ENCODE measurements at places on chromosomes 7 and 10.

DNA sequence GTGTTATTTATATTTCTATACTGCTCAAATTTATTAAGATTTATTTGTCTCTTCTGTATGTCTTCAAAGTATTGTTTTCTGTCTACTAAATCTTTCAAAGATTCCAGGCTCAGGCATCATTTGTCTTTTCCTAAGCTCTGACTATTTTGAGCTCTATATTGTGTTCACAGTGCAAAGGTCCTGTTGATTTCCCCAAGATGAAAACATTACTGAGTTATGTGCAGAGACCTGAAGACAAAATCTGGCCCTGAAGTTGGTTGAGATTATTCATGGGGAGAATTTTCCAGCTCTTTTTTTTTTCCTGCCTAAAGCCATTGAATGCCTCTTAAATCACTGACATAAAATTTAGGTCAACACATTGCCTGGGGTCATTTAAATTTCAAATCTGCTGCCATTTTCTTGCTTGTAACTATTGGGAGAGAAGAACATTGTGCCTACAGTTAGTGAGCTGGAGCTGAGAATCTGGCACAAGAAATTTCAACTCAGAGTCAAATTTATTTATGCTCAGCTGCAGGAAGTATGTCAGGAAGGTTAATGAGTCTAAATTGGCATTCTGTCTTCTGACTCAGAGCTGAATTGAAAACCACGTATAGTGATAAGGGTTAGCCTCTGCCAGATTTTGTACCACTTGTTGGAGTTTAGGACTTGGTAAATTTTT lies 31.6 kb downstream of the CSTF2T start:
- DNase-seq, result no peak

DNA sequence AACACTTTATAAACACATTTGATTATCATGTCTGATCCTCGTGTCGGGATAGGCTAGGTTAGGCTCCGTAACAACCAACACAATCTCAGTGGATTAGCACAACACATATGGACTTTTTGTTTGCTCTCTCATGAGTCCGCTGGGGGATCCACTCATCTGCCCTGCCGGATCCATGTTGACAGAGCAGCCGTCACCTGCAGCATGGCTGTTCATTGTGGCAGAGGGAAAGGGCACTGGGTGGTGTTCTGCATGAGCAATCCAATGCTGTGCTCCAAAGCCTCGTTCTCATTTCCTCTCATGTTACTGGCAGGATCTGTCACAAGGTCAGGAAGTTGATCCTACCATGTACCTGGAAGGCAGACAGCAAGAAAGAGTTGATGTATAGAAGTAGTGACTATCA lies 62.5 kb upstream of the RAPGEF5 start:
- DNase-seq, result no peak

- no peak for DNase-seq
Measured at GRCh38 chr10:12980713-12981306, 20.7 kb downstream of the CCDC3 start.

- DNase-seq, result no peak
Measured at GRCh38 chr10:83037653-83038052, 1101.7 kb upstream of the GHITM start.

GRCh38 chr7:31487476-31487875 lies 26.4 kb upstream of the ITPRID1 start:
- no peak for DNase-seq

DNA sequence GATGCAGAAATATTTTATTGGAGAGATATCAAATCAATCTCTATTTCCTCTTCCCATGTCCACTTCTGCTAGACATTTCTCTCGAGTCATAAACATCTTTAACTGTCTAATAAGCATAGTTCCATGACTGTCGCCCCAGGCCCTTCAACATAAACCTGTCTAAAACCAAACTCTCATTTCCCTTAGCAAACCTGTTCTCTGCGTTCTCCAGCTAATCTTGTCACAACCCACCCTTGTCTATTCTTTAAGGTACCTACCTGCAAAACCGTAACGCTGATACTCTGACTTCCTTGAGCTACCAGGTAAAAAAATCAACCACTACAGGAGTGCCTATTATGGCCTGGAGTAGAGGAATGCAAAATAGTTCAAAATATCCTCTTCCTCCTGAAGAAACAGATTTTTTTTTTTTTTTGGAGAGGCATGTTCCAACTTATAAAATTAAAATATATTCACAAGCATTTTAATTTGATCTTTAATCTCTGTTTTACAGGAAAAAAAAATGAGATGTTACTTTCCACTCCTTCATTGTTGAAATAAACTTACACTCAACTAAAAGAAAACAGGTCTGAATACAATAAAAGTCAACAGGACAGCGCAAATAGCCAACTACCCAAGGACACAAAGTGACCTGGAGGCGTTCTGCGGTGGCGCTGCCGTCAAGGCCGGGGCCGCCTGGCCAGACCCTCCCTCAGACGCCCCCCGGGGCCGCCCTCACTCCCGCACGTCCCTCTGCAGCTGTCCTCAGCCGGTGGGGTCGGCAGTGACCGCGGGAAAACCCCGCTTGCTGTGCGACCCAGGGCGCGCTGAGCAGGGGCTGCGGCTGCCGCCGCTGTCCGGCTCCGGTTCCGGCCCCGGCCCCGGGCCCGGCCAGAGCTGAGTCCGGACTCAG lies 765 bp downstream of the SLC25A40 start:
- DNase-seq, result peak; percentile 17

- no peak for DNase-seq
Measured at GRCh38 chr10:86489960-86490612, 31.5 kb downstream of the WAPL start.

GRCh38 chr7:149625340-149625946 lies 127.8 kb upstream of the ZNF746 start:
- DNase-seq, result peak; percentile 78

DNA sequence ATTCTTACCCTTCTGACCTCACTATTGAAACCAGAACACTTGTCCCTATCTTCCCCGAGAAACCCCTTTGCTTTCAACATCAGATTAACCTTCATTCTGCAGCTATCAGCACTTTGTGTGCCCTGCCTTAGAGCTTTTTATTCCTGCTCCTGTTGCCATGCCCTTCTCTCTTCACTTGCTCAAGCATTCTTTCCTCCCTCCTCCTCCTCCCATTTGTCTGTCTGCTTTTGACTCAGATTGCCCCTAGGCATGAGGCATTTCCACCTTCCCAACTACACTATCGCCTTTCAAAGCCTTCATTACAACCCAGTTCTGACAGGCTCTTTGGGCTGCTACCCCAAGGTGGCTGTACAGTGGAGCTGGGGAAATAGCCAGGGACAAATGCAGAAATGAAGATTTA lies 143.3 kb downstream of the SLC25A13 start:
- no peak for DNase-seq

DNA sequence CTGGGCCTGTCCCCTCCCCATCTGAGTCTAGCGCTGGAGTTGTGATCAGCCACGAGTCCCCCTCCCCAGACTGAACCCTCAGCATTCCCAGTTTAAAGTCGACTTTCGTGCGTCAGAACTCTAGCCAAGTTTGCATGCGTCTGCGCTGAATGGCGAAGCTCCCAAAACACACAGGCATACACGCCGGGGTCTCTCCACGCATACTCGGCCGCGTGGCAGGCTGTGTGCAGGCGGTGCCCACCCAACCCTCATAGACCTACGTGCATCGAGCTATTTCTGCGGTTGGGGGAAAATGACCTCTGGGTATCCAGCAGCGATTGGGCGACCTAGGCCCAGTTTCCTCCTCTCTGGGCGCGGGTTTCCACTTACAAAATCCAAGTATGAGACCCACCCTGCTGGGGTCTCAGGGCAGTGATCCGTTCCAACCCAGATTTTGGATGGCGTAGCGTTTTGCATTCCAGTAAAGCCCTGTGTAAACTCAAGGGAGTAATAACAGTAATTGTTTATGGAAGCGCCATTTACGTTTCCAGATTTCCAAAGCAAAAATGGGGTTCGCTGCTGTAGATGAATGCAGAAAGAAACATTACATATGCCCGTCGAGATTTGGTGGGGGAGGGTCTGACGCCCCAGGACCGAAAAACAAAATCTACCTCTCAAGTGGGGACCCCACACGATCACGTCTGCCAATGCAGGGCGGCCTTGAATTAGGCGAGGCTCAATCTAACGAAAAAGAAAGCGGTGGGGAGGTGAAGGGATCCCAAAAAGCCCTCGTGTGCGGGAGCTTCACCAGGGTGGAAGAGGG lies 2.0 kb upstream of the HMX3 start:
- no peak for DNase-seq

GRCh38 chr10:110073896-110074295 lies 66.1 kb downstream of the ADD3 start:
- no peak for DNase-seq

GRCh38 chr10:71228875-71229675 lies 16.7 kb downstream of the UNC5B start:
- DNase-seq, result no peak

DNA sequence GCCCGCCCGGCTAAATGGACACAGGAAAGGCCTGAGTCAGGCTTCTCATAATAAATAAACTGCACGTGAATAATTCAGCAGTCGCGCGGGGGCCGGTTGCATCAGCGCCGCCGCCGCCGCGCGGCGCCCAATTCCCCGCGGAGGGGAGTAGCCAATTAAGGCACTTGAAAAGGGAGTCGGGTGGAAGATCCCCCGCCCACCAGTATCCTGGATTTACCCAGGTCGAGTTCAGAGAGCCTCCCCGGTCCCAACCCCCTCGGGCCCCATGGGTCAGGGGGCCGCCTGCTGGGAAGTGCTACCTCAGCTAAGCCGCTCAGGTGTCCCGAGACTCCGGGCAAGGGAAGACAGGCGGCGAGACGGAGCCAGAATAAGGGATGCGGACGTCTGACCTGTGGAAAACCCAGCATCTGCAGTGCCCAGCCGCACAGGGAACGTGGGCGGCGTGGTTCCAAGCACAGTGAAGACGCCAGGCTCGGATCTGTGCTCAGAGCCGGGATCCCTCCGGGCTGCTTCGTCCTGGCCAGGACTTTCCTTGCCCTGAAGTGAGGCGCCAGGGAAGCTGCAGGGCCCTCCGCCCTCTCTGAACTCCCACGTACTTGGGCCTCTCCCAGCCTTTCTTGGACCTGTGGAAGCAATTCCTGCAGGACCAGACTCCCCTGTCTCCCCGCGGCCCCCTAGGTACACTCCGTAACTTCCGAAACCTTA lies 7.3 kb upstream of the LBX1 start:
- DNase-seq, result no peak

GRCh38 chr7:23477962-23478866 lies 7.9 kb upstream of the IGF2BP3 start:
- no peak for DNase-seq

DNA sequence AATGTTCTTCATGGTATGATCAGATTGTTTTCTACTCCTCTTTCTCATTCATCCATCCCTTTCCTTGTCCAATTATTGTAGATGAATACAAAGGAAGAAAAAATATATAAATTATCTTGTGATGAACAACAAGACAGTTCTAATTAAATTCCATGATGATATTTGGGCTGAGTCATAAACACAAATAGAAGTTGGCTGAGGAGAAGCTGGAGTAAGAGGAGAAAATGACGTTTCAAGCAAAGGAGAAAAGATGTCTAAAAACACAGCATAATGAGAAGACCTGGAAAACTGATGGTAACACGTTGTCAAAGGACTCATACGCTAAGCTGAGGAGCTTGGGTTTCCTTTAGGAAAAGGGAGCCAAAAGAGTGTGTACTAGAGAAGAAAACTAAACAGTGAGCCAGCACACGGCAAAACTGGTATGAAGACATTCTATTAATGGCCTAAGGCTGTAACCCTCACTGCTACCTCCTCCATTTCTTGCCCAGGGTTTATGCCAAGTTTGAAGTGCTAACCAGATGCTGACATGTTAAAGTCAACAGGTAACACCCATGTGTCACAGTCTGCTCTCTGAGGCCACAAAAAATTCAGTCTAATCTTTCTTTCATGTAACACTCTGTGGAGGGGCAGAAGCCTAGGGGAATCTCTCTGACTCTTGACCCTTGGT lies 26.1 kb downstream of the ZFAND4 start:
- no peak for DNase-seq

- no peak for DNase-seq
Measured at GRCh38 chr10:77526868-77527617, 110.6 kb downstream of the KCNMA1 start.

GRCh38 chr10:118057361-118057760 lies 10.6 kb upstream of the RAB11FIP2 start:
- DNase-seq, result no peak

DNA sequence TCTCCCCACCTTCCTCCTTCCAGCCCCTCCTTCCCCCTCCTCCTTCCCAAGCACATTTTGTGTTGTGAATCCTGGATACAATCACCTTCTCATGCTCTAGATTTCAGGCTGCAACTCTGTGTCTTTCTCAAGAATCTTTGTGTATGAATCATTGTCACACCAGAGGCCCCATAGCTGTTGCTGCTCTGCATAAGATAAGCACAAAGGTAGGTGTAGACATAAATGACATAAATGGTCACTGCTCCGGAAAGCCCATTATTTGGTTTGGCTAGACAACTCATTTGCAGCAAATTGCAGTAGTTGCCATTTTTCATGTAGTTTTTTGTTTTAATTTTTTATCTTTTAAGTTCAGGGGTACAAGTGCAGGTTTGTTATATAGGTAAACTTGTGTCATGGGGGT lies 216.3 kb upstream of the NRP1 start:
- no peak for DNase-seq

DNA sequence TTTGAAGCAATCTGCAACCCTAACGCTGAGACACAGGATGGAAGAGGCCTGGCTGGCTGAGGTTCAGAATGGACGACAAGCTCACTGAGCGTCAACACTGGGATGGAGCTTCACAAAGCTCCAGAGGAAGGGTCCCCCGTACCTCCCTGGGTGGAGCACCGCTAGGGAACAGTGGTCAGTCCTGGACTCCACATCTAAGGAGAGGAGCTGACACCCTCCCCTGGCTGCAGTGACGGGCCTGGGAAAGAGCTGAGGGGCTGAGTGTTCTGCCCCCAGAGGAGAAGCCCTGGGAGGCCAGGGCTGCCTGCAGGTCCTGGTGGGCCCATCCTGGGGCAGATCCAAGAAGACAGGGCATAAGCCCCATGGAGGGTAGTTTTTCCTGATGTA lies 146.2 kb downstream of the ARHGAP22 start:
- no peak for DNase-seq

GRCh38 chr7:137020351-137020750 lies 151.9 kb downstream of the CHRM2 start:
- no peak for DNase-seq

DNA sequence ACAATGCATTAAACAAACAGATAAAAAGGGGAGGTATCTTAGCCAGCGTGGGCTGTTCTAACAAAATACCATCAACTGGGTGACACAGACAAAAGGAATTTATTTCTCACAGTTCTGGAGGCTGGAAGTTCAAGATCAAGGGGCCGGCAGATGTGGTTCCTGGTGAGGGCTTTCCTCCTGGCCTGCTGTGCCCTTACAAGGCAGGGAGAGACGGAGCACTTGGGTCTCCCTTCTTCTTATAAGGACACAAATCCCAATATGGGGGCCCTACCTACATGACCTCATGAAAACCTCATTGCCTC lies 281.6 kb upstream of the KLF14 start:
- DNase-seq, result no peak

DNA sequence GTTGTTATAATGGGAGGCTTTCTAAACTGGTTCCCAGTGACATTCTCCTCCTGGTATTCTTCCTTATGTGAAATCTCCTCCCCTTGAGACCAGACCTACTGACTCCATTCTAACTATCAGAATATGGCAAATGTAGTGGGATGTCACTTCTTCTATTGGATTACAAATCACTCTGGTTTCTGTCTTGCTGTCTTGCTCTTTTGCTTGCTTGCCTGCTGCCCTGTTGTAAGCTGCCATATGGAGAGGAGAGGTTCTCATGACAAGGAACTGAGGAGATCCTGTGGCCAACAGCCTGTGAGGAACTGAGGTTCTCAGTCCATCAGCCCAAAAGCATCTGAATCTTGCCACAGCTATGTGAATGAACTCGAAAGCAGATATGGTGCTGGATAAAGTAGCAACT lies 4.7 kb upstream of the NRCAM start:
- no peak for DNase-seq

- DNase-seq, result no peak
Measured at GRCh38 chr7:83153419-83153818, 9.3 kb downstream of the PCLO start.

GRCh38 chr10:49284356-49284755 lies 14.6 kb upstream of the C10orf71 start:
- no peak for DNase-seq

All from HuH-7 (cell line).